Dermis lymphatic vessel endothelial cell (primary cell): ENCODE measurements at places on chromosomes 6 and 20. TPM values are rescaled to one million over a fixed set of nuclear protein-coding genes. Genes with fewer than 3 reads are reported as not detected.

DEF6 gene
- total RNA-seq, result 0.33 and 1.5 TPM in 2 replicates

COL10A1 gene
- not detected in 2 replicates for total RNA-seq

RBM24 gene
- total RNA-seq, result 0.22 and 0.34 TPM in 2 replicates

NOTCH4 gene
- 10.6 and 18.9 TPM in 2 replicates for total RNA-seq

C20orf202 gene
- total RNA-seq, result under 0.01 and 0.17 TPM in 2 replicates

PPP1R14C gene
- not detected in 2 replicates for total RNA-seq

RAET1G gene
- total RNA-seq, result 0.11 TPM in 1 of 2 replicates, not detected in the other

LY6G6C gene
- total RNA-seq, result not detected in 2 replicates

LY6G5C gene
- total RNA-seq, result 1.4 and 1.5 TPM in 2 replicates

ULBP2 gene
- total RNA-seq, result 0.69 and 2.1 TPM in 2 replicates

NOX3 gene
- total RNA-seq, result not detected in 2 replicates

ZBP1 gene
- total RNA-seq, result not detected in 2 replicates

NT5E gene
- total RNA-seq, result 72.6 and 114 TPM in 2 replicates

RIPPLY2 gene
- 0.17 TPM in 1 of 2 replicates, not detected in the other for total RNA-seq

NKX2-2 gene
- total RNA-seq, result not detected in 2 replicates

TRDN gene
- not detected in 2 replicates for total RNA-seq

SPATS1 gene
- total RNA-seq, result 0.09 TPM in 1 of 2 replicates, not detected in the other

ABHD16B gene
- not detected in 2 replicates for total RNA-seq

HMGCLL1 gene
- not detected in 2 replicates for total RNA-seq

RBBP9 gene
- total RNA-seq, result 11.8 and 13.2 TPM in 2 replicates

GSTA2 gene
- total RNA-seq, result not detected in 2 replicates

MOCS3 gene
- total RNA-seq, result 8.4 and 9.5 TPM in 2 replicates

PRICKLE4 gene
- total RNA-seq, result 6.3 and 6.9 TPM in 2 replicates

BPIFA3 gene
- not detected in 2 replicates for total RNA-seq

BIRC7 gene
- total RNA-seq, result under 0.01 TPM in 1 of 2 replicates, not detected in the other

PRL gene
- not detected in 2 replicates for total RNA-seq

RBM38 gene
- total RNA-seq, result 8.8 and 9.4 TPM in 2 replicates

FRS3 gene
- total RNA-seq, result 0.76 and 0.95 TPM in 2 replicates

BMP7 gene
- total RNA-seq, result not detected in 2 replicates

DUSP15 gene
- 0.76 and 1.3 TPM in 2 replicates for total RNA-seq

TSBP1 gene
- total RNA-seq, result not detected in 2 replicates

NPBWR2 gene
- total RNA-seq, result not detected in 2 replicates

LATS1 gene
- total RNA-seq, result 7.3 and 9.1 TPM in 2 replicates

RRAGD gene
- total RNA-seq, result 0.43 and 0.76 TPM in 2 replicates

AKAP12 gene
- total RNA-seq, result 331 and 532 TPM in 2 replicates

MAP3K7 gene
- total RNA-seq, result 17.9 and 23.9 TPM in 2 replicates

HLA-DQB1 gene
- total RNA-seq, result 0.09 TPM in 1 of 2 replicates, not detected in the other

SAMD3 gene
- not detected in 2 replicates for total RNA-seq

SLC24A3 gene
- 0.34 and 1.8 TPM in 2 replicates for total RNA-seq

GTSF1L gene
- total RNA-seq, result 0.09 TPM in 1 of 2 replicates, not detected in the other

CALHM6 gene
- total RNA-seq, result 3.7 and 4.2 TPM in 2 replicates

SLC17A9 gene
- 1.9 and 3.4 TPM in 2 replicates for total RNA-seq

BCAS1 gene
- not detected in 2 replicates for total RNA-seq

BHLHE23 gene
- not detected in 2 replicates for total RNA-seq

ITPA gene
- total RNA-seq, result 34.7 and 43.0 TPM in 2 replicates

RPP21 gene
- 16.1 and 19.7 TPM in 2 replicates for total RNA-seq

C6orf132 gene
- total RNA-seq, result under 0.01 TPM in 2 replicates

NFKBIE gene
- total RNA-seq, result 6.9 and 8.0 TPM in 2 replicates

FOXA2 gene
- total RNA-seq, result not detected in 2 replicates

FANCE gene
- total RNA-seq, result 12.2 and 13.3 TPM in 2 replicates
